Suppressor macrophage (primary cell): ENCODE measurements at places on chromosomes 4 and X.

GRCh38 chr4:40991908-40992307 is 222.4 kb downstream of the APBB2 start:
- DNase-seq, result no peak

DNA sequence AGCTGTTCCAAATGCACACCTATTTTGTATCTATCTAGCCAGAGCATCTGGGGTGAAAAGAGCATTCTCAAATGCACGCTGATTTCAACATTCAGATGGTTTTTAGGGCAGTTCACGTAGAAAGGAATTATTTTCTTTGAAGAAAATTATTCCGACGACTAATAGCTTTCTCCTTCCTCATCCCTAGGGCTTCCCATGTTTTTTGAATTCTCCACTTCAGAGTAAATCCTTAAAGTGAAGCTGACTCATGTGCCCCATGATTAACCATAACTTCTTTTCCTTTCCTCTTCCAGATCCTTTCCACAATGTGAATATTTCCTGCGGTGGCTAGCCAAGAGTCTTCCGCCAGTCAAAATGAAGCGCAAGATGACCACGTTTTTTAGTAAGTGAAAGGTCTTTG is 86.7 kb upstream of the PDHA1 start:
- no peak for DNase-seq

- no peak for DNase-seq
Observed at GRCh38 chr4:185004562-185005218, 13.6 kb upstream of the HELT start.

- no peak for DNase-seq
Observed at GRCh38 chrX:6223516-6223915, 5.2 kb downstream of the NLGN4X start.

GRCh38 chr4:6123541-6123940 is 76.8 kb downstream of the JAKMIP1 start:
- DNase-seq, result no peak

DNA sequence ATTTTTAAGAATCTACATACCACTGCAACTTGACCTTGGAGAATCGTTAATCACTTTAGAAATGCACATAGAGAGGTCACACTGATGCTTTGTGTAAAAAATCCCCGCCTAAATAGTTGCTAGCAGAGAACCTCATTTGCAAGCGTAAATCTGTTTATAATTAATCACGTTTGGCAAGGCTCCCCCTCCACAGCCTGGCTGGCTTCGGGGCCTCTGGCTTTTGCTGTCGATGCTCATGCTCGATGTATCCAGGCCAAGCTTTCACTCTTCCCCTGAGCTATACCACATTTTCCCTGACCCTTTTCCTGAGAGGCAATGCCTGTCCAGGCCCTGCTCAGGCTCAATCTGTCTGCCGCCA is 23.4 kb downstream of the CYTL1 start:
- DNase-seq, result no peak

- DNase-seq, result no peak
Observed at GRCh38 chrX:20271730-20272129, 5.0 kb upstream of the RPS6KA3 start.

- no peak for DNase-seq
Observed at GRCh38 chrX:76420237-76420636, 7.3 kb upstream of the MAGEE1 start.

- no peak for DNase-seq
Observed at GRCh38 chrX:124736553-124737270, 390.3 kb downstream of the SH2D1A start.

DNA sequence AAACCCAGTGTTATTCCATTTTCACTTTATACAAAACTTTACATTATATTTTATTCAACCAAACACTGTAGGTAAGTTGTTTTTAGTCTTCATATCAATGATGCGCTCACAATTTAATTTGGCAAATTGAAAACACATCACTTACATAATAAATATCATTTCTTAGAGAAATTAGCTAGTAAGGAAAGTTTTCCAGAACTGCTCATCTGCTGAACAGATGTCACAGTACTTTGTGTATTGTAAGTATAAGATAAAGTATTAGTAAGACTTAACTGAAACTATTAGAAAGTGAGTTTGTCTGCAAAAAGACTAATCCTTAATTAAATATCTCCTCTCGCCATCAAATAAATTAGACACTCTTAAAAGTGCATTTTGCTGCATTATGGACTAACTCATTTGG is 108.7 kb upstream of the PACRGL start:
- no peak for DNase-seq

DNA sequence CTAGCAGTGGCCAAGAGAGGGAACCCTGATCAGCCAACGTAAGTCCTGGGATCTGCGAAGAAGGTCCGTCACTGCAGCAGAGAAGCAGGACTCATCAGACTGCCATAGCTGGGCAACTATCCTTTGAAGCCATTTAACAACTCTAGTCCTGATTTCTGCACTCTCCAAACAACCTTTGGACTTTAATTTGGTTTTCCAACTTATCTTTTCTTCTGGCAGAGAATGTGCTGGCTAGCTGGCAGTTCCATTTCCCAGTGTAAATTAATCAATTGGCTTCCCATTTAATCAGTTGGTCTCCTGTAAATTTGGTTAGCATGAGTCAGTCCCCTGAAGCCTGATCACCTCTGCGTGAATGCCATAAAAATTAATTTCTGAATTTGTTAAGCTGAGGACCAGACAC is 153.7 kb upstream of the GPR101 start:
- no peak for DNase-seq

DNA sequence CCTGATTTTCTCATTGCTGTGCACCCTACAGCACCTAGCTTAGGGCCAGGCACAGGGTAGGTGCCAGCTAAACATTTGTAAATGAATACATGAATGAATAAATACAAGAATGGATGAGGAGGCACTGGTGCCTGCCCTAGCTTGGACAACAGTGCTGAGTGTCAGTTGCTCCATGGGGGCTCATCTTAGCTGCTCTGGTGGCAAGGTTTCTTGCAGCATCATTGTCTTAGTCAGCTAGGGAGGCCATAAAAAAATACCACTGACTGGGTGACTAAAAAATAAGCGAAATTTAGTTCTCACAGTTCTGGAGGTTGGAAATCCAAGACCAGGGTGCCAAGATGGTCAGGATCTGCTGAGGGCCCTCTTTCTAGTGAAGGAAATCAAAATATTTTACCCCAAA is 31.2 kb downstream of the TMEM31 start:
- DNase-seq, result no peak

- DNase-seq, result no peak
Observed at GRCh38 chrX:50718776-50719175, 95.2 kb downstream of the SHROOM4 start.
